GM13977 (cell line): ENCODE measurements at places on chromosomes 7 and 10.

- DNase-seq: peak; percentile 40
These were observed 588 bp downstream of the GLI3 start for GRCh38 chr7:42236266-42236975.

GRCh38 chr10:123139521-123140163 is 3.9 kb downstream of the HMX3 start:
- peak; percentile 49 for DNase-seq

DNA sequence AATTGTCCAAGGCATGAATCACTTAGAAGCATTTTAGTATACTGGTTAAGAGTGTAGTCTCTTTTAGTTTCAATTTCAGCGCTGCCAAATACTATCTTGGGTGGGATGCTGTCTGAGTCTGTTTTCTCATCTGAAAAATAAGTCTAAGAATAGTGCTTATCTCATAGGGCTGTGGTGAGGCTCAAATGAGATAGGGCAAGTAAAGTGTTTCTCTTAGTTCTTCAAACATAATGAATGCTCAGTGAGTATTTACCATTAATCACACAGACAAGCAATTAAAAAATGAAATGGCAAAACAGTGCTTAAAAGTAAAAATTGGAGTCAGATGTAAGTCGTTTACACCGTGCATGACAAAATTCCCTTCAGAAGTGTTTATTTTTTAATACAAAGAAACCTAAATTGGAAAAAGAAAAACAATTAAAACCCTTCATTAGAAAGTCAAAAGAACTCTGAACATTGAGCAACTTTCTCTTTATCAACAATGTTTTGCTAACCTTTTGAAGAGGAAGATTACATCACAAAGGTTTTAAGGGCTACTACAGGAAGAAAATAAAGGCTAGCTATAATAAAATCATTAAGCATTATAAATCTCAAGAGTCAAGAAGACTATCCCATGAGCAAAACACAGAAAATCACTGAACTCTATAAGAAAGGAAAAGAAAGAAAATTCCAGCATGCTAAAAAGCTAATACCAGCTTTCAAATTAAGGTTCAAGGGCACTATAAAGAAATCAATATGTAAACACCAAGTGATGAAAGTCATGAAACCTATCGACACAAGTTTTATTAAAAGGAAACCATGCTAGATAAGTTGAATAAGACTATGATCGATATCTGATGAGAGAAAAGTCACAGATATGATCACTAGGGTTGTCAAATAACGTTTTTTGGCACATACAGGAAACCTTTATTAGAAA is 45.6 kb upstream of the C1GALT1 start:
- no peak for DNase-seq

- DNase-seq: no peak
These were observed 1.6 kb downstream of the BAMBI start for GRCh38 chr10:28678687-28679457.

DNA sequence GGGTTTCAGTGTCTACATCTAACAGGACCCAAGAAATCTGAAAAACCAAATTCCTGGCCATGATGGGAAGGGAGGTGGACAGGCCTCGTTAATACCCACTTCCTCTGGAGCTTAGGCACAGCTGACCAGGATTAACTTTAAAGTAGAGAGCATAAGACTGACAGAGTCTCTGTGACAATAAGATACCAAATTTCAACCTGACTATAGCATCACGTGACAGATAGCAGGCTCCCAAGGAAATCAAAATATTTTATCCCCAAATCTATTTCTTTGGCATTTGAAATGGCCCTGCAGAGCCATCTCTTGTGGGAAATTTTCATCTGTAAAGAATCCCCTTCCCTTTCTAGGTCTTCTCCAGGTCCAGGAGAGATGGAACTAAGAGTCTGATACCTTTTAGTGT is 258.3 kb downstream of the TCERG1L start:
- DNase-seq: no peak

GRCh38 chr10:58625070-58625469 is 112.4 kb downstream of the BICC1 start:
- no peak for DNase-seq

GRCh38 chr10:77030974-77031373 is 606.6 kb downstream of the KCNMA1 start:
- DNase-seq: no peak
